ENCODE measurements at places on chromosomes 4 and X.

GRCh38 chr4:26105815-26106699 lies 192.0 kb downstream of the SMIM20 start:
- DNase-seq: no peak

DNA sequence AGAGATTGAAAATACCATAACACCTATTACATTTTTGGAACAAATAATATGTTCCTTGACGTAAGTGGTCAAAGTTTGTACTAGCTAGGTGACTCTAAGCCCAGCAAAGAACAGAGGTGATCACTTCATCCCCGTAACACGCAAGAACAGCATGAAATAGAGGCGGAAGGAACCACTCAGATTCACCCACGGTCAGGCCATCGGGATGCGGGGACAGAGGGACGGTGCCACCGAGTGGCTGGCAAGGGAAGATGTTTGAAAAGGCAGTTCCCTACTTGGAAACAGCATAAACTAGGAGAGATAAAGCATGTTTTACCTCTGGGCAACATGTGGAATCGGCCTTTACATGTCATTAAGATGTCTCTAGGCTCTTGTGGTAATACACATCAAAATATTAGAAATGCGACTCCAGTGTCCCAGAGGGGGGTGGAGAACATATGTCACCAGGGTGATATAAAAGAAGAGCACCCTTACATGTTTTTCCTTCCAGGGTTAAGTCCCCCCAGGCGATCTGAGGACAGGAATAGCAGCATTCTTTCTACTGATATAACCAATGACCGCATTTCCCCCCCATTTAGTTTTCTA lies 84.0 kb downstream of the PHKA2 start:
- DNase-seq: no peak

GRCh38 chr4:26039639-26040359 lies 125.8 kb downstream of the SMIM20 start:
- no peak for DNase-seq

DNA sequence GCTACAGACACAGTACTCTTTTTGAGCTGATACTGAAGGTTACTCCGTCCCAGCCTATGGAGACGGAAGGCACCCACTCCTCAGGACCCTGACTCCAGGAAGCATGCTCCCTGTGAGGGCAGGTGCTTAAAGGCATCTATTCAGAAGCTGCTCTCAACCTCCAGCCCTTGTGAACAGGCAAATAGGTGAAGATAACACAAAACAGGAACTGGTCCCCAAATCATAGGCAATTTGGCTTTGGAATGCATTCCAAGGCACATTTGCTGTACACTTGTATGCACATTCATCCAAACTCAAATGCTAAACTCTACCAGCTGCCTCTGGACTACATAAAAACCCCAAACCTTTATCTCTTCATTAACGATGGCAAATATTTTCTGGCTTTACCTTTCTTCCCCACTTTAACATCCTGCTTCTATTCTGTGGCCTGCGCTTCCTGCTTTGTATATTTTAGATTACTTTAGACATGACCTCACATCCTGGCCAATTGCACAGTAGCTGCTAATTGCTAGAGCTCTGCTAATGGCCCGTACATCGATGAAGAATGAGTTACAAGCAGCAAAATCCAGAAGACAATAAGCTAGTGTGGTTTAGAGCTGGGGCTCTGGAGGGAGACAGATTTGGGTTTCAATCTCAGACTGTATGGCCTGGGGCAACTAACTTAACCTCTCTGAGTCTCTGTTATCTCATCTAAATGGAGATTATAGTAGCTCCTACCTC lies 3.2 kb downstream of the SEL1L3 start:
- no peak for DNase-seq

GRCh38 chr4:52959541-52959940 lies 97.4 kb downstream of the RASL11B start:
- no peak for DNase-seq

GRCh38 chrX:155949098-155949497 lies 48.4 kb upstream of the IL9R start:
- DNase-seq: no peak
